ENCODE measurements at places on chromosomes 2 and 18. TPM values are rescaled to one million over a fixed set of nuclear protein-coding genes. Genes with fewer than 3 reads are reported as not detected.

DNA sequence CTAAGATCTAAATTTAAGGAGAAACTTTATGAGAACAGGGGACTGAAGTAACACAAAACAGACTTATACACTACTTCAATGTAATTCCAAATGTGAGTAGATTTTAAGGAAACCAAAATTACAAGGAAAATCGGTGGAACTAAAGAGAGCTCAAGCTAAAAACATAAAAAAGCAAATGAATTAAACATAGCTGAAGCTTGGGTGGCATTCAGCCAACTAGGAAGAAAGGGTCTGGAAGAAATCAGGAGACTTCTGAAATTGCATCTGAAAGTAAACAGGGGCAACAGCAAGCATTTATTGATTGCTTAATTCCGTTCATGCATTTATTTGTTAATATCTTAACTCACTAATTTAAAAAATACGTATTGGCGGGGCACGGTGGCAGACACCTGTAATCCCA lies 727.3 kb upstream of the PKDCC start:
- DNase-seq: peak; percentile 17

Gene RBM43
- 9.0 TPM for polyA plus RNA-seq

Gene OTOF
- 29.6 TPM for polyA plus RNA-seq

DNA sequence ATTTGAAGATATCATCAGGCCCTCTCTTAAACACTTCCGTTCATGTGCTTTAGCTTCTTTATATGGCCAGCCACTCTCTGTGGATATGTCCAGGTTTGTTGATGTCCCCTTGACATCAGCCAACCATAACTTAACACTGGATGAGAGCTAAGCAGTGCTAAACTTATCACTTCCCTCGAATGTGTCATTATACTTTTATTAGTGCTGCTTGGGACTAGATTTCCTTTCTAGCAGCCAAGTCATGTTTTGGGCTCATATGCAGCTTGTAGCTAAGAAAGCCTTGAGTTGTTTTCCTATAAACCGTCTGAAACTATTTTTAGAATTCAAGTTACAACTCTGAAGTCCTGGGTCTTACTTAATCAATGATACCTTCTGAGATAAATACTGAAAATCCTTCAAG lies 144.8 kb upstream of the TNP1 start:
- peak; percentile 41 for DNase-seq

DNA sequence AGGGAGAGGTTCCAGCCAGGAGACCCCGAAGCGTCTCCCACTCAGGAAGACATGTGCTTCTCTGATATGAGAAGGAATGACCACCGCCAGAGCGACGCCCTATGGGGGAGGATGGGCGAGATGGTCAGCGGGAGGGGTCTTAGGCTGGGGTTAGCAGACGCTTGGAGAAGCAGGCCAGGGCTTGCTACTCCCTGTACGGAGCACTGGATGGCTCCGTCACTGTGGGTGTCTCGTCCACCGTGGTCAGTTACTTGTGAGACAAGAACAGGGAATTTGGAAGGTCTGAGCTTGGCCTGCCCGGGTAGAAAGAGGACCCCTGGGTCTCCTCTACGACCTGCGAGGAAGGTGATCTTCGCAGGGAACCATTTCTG lies 39.8 kb downstream of the TMEM18 start:
- DNase-seq: no peak

DNA sequence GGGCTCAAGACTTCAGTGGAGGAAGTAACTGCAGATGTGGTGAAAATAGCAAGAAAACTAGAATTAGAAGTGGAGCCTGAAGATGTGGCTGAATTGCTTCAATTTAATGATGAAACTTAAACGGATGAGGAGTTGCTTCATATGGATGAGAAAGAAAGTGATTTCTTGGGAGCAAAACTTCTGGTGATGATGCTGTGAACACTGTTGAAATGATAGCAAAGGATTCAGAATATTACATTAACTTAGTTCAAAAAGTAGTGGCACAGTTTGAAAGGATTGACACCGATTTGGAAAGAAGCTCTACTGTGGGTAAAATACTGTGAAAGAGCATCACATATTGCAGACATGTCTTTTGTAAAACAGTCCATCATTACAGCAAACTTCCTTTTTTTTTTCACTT lies 638.0 kb downstream of the NYAP2 start:
- DNase-seq: no peak

DNA sequence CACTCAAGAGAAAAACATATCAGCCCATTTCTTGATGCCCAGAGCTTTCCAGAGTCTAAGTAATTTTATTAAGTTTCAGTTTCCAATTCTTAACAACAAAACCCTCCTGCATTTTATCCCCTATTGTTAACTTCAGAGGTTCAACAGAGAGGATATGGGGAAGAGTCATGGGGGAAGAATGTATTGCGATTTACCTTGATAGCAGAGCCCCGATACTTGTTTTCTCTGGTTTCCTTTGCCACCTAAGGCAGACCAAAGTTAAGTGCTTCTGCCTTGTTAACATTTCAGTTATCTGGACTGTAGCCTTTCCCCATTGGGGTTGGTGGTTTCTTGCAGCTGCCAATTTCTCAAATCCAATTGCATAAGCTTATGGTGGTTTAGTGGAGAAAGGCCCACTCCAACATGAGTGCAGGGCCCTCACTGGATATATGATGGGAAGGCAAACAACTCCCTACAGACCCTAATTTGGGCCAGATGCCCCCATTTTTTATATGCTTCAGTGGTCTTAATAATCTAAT lies 82.0 kb upstream of the ITGB6 start:
- no peak for DNase-seq

DNA sequence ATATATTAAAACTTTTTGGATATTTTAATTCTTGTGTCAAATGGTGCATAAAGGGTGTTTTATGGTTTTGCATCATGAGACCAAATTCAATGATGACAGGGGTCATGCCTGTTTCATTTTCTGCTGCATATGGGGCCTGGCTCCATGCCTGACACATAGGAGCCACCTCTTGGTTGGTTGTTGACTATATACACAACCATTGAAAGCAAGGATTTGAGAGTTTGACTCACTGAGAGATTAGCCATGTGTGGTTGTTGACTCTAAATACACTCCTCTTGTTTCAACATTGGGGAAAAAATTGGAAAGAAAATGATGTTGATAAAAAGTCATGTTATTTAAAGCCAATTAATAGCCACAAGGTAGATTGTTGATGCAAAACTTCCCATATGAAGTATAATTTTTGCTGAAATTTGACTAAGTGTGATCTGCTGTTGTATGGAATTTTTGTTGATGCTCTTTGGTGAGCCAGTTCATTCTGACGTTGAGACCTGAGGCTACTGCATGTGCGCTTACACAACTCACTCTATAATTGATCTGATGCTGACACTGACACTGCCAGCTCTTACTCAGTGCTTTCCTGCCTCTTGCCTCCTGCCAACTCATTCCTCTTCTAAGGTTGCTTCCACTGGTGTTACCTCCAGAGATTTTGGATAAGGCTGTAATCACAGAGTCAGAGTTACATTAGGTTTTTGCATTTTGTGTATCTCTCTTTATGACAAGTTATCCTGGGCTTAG lies 446.2 kb upstream of the SLC14A2 start:
- DNase-seq: no peak

GRCh38 chr2:226295123-226295522 lies 504.5 kb downstream of the IRS1 start:
- DNase-seq: no peak

DNA sequence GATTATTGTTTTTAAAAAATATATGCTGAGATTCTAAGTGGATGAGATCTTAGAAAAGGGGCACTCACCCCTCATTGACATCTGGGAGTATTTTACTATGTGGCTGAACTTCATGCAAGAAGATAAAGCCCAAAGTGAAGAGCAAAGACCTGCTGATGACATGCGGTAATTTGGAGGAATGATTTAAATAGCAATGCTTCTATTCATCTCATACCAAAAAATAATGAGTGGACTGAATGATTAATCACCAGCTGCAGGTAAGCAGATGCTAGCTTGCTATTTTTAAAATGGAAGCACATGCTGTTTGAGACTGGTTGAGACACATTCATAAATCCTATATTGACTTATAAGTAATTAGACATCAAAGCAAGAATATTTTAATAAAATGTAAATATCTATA lies 12.7 kb upstream of the CDK15 start:
- DNase-seq: no peak

All from muscle of back (tissue), 13 donors.